Psoas muscle (tissue), 8 donors: ENCODE measurements at places on chromosomes 12 and 14. TPM values are rescaled to one million over a fixed set of nuclear protein-coding genes. Genes with fewer than 3 reads are reported as not detected.

FAM222A gene
- 6.1 TPM for total RNA-seq

ERP27 gene
- 0.42 TPM for total RNA-seq

KRT85 gene
- not detected for total RNA-seq

HOXC10 gene
- total RNA-seq: 6.7 TPM

FAM186B gene
- 0.44 TPM for total RNA-seq

CLEC14A gene
- 20.2 TPM for total RNA-seq

TAS2R19 gene
- total RNA-seq: 0.34 TPM

WASHC3 gene
- total RNA-seq: 31.0 TPM

OASL gene
- total RNA-seq: 0.15 TPM

NRIP2 gene
- total RNA-seq: 2.4 TPM

SYT10 gene
- not detected for total RNA-seq

TAS2R8 gene
- total RNA-seq: not detected

GPR162 gene
- total RNA-seq: 0.50 TPM
